Activated naive CD4-positive, alpha-beta T cell (primary cell): ENCODE measurements at places on chromosomes 6 and 20.

GRCh38 chr6:111242452-111242851, 155.1 kb downstream of the SLC16A10 start:
- DNase-seq, result no peak

GRCh38 chr6:131451321-131452144, 121.5 kb upstream of the ARG1 start:
- no peak for DNase-seq

GRCh38 chr6:25399885-25400284, 120.7 kb downstream of the CARMIL1 start:
- DNase-seq, result no peak

- DNase-seq, result no peak
Measured at GRCh38 chr6:15076565-15076964, 169.3 kb upstream of the JARID2 start.

- DNase-seq, result no peak
Measured at GRCh38 chr20:6576726-6577125, 190.8 kb upstream of the BMP2 start.

DNA sequence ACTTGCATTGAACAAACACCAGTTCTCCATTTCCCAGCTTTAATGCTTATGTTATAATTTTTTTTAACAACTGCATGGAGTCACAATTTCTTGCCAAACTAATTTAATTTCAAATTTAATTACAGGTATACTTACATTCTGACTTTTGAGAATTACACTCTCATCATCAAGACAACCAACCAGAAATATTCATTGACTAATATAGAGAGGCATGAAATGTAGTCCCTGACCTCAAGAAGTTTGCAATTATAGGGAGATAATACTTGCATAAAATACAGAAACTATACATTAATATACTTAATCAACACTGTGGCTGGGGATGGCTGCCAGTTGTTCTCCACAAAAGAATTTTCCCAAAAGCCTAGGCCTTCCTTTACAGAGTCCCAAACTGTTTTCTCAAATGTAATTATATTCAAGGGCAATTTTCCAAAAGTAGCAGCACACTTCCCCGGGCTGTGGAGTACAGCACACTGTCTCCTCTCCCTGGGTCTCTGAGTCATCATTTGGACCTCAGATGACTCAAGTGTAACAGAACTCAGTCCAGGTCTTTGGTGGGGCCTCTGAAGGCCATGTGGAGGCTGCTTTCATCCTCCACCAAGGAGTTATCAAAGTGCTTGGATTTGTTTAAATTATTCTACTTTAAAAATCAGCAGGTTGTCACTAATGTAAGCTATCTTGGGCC, 114.1 kb downstream of the KIF16B start:
- no peak for DNase-seq

- peak; percentile 34 for DNase-seq
Measured at GRCh38 chr6:15879371-15880261, 216.8 kb upstream of the DTNBP1 start.

- no peak for DNase-seq
Measured at GRCh38 chr6:5095236-5095635, 10.1 kb downstream of the PPP1R3G start.

GRCh38 chr6:53095716-53096115, 30.5 kb downstream of the FBXO9 start:
- DNase-seq, result no peak

DNA sequence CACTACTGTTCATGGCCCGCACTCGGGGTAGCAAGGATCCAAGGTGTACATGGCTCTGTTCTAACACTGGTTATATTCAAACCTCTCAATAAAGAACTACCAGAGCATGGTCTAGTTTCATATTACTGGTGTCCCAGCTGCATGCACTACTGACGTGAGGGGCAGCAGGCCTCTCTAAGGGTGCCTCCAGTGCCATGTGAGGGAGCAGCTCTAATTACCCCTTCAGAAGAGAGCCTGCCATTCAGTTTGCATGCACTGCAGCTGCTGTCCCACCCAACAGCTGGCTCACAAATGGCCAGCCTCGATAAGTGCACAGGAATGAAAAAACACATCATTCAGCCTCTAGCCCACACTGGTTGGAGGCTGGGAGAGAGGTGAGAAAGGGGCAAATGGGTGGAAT, 85.2 kb downstream of the SMLR1 start:
- no peak for DNase-seq

DNA sequence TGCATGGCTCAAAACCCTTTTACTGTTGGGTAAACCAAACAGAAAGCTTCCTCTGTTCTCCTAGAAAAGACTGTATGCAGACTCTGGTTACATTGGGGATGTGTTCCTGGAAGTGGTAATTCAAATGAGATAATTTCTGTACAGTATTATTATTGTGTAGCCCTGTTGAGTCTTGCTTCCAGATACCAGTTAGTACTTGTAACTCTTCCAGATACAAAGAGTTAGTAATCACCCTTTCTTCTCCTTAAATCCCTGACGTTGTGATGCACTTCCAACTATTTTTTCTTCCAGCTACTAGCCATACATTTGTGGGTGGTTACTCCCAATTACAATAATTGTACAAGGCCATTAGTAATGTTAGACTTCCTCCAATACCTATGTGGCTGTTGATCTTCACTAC, 42.3 kb upstream of the GRIK2 start:
- DNase-seq, result no peak

GRCh38 chr6:65059568-65059967, 647.5 kb downstream of the EYS start:
- no peak for DNase-seq

- DNase-seq, result no peak
Measured at GRCh38 chr6:37525460-37526357, 26.0 kb upstream of the CCDC167 start.

DNA sequence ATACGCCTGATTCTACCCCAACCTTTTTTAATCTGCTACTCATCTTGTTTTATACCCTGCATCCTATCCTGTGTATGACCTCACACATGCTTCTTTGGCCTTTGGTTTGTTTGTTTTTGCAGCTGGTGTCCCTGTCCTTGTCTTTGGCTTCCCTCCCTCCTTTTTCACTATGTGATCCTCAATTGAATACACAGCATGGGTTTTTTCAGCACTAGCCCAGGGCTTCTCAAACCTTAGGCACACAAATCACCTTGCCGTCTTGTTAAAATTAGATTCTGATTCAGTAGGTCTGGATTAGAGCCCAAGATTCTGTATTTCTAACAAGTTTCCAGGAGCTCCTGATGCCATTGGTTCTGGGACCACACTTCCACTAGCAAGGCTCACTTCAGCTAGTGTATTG, 321.5 kb upstream of the MAN1A1 start:
- DNase-seq, result no peak

- no peak for DNase-seq
Measured at GRCh38 chr6:42355416-42355815, 96.3 kb downstream of the TRERF1 start.

GRCh38 chr6:41451039-41451438, 95.1 kb upstream of the FOXP4 start:
- no peak for DNase-seq

DNA sequence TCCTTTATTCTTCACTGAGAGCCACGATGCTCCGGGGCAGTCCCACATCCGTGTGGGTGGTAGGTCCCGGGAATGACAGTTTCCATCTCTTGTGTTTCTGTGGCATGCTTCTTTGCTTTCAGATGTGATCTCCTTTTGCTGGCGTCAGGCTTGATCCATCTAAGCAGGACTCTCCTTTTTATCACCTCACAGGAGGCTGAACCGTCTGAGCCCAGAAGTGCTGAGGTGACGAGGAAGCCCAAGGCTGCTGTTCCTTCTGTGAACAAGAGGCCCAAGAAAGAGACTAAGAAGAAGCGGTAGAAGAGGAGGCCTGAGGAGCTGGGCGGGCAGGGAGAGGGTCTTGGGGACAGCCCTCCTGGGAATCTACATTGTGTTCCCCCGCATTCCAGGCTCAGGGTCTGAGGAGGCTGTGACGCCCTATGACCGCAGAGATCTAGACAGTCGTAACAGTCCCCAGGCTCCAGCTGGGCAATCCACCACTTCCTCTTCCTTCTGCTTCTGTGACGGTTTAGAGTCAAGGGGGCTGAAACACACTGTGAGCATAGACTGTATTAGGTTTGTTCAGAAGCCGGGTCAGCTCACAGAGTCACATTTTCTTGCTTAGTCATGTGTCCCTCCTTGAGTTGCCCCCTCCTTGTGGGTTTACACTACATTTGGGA, 26.8 kb downstream of the MANBAL start:
- DNase-seq, result no peak

- DNase-seq, result no peak
Measured at GRCh38 chr6:143684486-143684885, 6.7 kb downstream of the PHACTR2 start.

- DNase-seq, result no peak
Measured at GRCh38 chr6:73747289-73747688, 51.3 kb downstream of the CD109 start.

DNA sequence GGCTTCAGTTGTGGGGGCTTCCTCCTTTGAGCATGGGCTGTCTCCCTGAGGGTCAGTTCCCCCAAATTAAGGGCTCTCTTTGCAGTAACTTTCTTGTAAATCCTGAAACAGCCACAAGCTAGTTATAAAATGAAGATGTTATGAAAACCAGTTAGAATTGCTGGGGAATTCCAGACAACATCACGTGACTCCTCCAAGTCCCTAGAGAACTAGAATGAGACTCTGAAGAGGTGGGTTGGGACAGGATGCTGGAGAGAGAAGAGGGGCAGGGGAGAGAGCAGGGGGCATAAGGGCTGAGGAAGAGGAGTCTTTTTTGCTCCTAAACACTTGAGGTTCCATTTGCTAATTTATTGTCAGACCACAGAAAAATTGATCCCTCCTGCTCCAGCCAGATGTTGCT, 380.3 kb downstream of the DHX35 start:
- no peak for DNase-seq

- DNase-seq, result no peak
Measured at GRCh38 chr6:70215460-70216108, 87.3 kb downstream of the COL9A1 start.

DNA sequence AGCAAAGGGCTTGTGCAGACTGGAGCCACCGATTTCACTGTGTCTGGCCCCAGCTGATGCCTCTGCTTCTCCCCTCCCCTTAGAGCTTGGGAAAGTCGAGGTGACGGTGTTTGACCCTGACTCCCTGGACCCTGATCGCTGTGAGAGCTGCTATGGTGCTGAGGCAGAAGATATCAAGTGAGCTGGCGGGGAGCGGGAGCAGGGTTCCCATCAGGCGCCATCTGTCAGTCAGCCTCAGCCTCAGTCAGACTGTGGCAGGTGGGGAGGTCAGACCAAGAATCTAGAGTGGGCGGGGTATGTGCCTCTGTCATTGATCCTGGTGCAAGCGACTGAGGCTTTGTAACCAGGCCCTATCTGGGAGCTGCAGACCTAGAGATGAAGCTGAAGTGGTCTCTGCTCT, 5.5 kb downstream of the ERGIC3 start:
- DNase-seq, result no peak

- no peak for DNase-seq
Measured at GRCh38 chr6:84808491-84809061, 44.2 kb upstream of the TBX18 start.

DNA sequence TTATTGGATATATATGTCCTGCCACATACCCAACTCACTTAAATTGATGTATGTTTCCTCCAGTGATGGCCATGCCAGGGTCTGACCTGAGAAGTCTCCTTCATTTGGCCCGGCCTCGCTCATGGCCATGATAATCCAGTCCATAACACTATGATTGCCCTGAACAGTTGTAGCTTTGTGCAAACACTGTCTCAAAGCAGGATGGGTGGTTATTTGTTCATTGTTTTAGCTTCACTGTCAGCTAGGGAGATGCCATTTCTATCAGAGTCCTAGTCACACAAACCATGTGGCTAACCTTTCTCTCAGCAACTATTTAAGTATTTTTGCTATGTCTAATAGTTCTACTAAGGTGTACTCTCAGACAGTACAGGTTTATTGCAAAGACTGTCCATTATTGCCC, 47.6 kb upstream of the ZNF337 start:
- no peak for DNase-seq

DNA sequence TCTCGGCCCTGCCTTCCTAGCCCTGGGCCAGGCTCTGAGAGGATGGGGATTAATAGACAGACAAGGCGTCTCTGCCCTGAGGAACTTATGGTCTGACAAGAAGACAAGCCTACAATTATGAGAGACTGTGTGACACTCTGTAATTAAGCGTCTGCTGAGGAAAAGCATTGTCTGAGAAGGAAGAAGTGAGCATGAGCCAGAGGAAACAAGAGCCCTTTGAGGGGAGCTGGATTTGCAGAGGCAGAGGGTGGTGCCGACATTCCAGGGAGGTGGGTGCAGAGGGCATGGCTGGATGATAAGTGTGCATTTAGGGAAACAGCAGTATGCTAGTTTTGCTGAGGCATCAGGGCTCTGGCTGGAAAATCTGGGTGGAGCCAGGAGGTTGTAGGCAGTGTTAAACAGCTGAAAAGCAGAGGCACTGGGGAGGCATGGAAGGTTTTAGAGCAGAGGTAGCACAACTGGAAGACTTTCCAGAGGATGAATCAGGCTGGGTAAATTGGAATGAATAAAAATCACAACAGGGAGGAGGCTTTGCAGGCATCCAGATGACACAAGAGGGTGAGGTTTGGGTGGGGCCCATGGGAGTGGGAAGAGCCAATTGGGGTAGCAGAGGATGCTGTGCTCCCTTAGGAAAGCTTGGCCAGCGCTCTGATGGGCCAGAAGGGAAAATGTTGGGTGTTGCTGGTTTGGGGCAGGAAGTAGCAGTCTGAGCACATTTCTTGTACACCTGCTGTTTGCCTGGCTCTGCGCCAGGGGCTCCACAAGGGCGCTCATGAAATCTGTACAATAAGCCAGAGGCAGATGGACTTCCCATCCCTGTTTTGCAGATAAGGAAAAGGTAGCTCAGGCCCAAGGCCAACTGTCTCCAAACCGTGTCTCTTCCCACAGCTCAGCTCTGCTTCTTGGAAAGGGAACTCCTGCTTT, 74.0 kb upstream of the MYL9 start:
- DNase-seq, result peak; percentile 47

- DNase-seq, result no peak
Measured at GRCh38 chr6:43262000-43262779, 18.9 kb downstream of the TTBK1 start.

- DNase-seq, result no peak
Measured at GRCh38 chr6:149259753-149260152, 57.8 kb upstream of the TAB2 start.

DNA sequence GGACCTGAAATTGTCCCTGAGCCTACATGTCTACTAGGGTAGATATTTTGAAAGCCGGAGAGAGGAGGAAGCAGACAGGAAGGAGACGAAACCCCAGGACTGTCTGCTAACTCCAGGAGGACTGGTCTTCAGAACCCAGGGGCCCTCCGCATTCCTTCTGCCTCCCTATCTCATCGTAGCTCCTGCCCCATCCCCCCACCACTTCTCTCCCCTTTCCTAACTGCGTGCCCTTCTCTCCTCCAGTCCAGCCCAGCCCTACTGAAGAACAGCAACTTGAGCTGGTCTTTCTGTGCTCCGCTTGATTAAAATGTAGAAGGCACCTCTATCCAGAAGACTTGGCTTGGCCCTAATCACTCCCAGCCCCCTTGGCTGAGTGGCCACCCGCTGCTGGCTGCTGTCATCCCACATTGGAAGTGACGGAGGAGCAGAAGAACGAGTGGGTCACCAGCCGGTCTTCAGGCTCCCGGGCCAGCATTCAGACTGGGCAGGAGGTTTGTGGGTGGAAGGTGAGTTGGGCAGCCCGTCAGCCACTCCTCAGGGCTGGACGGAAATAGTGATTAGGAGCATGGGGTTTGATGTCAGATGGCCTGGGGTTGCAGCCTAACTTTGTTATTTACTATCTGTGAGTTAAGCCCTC, 28.8 kb upstream of the ANGPT4 start:
- DNase-seq, result no peak
